Choroid plexus epithelial cell (primary cell): ENCODE measurements at places on chromosomes 4 and X.

- DNase-seq, result no peak
Observed at GRCh38 chr4:29467044-29467717, 1253.0 kb upstream of the PCDH7 start.

DNA sequence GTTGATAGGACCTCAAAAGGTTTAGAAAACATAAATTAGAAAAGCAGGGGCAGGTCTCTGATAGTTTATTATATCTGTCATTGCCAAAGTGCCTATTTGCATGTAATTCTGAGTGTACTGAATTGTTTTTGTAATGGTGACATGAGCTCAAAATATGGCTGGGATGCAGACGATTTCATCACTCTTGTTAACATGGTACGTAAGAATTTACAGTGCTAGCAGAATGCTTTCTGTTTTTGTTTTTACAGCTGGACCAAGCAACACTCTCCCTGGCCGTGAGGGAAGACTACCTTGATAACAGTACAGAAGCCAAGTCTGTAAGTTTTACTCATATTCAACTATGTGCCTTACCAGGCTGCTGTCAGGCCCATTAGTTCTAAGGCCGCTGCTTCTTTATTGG is 58.1 kb downstream of the PHEX start:
- peak; percentile 89 for DNase-seq

- DNase-seq, result peak; percentile 14
Observed at GRCh38 chrX:3585719-3586118, 127.7 kb downstream of the PRKX start.

DNA sequence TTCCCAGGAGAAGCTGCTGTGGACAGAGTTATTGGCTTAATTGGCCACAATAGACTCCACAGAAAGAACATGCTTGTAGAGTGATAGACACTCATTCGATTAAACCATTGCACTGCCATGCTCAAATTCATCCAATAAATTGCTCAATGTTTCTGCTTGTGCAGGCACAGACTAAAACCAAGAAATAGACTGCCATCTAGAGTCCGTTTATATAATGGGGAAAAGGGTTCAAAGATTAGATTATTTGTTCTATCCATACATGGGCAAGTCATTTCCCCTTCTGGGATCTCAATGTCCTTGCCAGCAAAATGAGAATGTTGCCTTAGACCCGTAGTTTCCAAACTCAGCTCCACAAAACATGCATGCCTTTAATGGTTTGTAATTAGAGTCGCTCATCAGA is 8.7 kb downstream of the SMIM10 start:
- DNase-seq, result peak; percentile 71

DNA sequence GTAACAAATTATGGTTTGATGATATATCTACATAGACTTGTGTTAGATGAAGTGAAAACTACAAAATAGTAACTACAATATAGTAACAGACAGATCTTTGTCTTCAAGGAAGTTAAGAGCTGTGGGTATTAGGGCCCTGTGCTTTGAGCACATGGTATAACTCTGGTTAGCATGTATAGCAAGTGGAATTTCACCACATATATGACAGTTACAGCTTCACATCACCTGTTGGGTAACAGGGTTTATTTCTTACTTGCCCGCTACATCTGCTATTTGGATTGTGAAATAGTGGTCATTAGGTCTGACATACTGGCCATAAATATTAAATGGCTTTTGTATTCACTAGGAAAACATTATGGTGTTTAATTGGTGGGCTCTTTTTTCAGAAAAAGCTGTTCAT is 20.2 kb downstream of the OFD1 start:
- no peak for DNase-seq

DNA sequence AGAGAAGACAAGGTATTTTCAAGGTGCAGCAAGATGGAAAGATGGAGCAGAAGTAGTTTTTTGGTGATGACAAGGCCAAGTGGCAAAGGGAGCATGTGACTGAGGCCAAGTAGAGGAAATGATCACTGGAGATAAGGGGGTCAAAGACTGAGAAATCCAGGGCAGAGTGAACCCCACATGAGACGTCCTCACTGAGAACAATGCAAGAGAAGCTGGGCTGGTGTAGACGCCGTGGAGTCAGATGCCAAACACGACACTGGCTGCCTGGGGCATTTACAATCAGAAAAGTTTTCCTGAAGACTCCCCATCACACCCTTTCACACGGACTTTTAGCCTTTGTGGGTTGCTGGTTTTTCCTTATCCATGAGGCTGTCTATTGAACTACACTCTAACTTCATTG is 69.3 kb downstream of the FAM184B start:
- no peak for DNase-seq

DNA sequence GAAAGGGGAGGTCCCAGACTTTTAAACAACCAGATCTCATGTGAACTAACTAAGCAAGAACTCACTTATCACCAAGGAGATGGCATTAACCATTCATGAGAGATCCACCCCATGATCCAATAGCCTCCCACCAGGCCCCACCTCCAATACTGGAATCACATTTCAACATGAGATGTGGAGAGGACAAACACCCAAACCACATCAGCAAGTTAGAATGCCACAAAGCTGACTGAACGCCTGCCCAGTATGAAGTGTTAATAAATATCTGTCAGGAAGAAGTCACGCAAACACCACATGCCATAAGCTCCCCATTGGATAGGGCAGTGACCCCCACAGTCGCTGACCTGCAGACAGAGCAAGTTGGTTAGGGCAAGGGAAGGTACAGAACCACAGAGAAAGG is 14.3 kb downstream of the SLC10A6 start:
- DNase-seq, result peak; percentile 76

DNA sequence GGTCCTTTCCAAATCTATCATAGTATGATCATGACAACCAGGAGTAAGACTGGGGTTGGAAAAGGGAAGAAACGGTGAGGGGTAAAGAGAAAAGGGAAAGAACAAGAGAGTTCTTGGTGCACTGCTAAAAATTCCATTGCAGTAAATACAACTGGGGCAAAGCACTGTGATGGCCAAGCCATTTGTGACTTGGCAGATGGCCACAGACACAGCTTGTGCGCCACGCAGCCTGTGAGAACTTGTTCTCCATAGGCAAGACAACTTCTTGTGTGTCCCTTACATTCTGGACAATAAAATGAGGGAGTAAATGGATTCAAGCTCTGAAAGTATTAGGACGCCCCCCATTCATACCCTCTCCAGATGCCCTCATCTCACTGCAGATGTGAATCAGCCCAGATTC is 10.9 kb downstream of the MFAP3L start:
- no peak for DNase-seq

- DNase-seq, result peak; percentile 67
Observed at GRCh38 chr4:184851200-184851541, 25.4 kb upstream of the ACSL1 start.

- no peak for DNase-seq
Observed at GRCh38 chrX:107704181-107704580, 71.4 kb downstream of the TSC22D3 start.
